T-helper 1 cell (primary cell): ENCODE measurements at places on chromosomes 4 and X.

- no peak for DNase-seq
Observed at GRCh38 chr4:115529126-115529525, 415.7 kb upstream of the NDST4 start.

GRCh38 chr4:47538111-47538824 lies 53.2 kb downstream of the ATP10D start:
- DNase-seq: no peak

DNA sequence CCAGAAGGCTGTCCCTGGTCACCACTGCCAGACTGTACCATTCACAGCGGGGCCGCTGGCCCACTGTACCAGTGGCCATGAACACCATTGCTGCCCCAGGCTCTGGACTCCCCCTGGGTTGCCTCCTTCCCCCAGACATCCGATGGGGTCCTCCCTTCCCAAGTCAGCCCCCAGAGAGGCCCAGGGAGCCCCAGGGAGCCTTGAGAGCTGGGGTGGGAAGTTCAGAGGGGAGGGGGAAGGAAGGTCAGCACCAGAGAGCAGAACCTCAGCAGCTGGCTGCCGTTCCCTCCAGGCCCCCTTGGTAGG lies 441 bp upstream of the ARHGAP4 start:
- DNase-seq: no peak

GRCh38 chr4:110306303-110306702 lies 107.9 kb upstream of the ELOVL6 start:
- DNase-seq: no peak

DNA sequence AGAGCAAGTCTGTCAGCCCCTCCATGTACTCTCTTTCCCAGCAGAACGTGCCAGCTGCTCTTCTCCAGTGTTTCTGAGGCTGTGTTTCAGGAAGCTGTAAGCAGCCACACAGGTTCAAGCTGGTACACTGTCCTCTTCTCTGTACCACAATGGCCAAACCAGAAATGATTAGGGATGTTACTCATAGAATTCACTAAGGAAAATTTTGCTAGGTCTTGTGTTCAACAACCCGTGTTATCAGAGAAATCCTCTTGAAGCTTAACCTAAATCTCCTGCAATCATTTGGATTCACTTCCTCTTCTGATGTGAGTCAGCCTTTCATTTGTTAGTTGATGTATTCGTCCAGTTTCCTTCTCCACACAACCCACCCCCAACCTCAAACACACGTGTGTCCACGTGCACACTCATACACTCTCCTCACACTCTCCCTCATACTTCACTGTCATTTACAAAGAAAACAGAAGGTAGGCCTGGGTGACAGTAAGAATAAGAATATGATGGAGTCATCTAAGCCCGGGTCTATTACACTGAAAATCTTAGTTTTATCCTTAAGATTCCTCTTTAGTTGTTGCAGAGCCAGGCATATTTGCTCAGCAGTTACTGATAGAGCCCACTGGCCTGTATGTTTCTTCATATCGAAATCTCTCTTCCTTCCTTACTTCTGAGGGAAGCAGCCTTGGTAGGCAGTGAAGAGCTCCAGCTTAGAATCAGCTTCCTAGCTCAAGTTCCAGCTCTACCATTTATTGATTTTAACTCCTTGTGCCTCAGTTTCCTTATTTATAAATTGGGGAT lies 63.4 kb downstream of the DCUN1D4 start:
- DNase-seq: no peak

GRCh38 chrX:1392376-1393068 lies 609 bp upstream of the SLC25A6 start:
- DNase-seq: no peak

DNA sequence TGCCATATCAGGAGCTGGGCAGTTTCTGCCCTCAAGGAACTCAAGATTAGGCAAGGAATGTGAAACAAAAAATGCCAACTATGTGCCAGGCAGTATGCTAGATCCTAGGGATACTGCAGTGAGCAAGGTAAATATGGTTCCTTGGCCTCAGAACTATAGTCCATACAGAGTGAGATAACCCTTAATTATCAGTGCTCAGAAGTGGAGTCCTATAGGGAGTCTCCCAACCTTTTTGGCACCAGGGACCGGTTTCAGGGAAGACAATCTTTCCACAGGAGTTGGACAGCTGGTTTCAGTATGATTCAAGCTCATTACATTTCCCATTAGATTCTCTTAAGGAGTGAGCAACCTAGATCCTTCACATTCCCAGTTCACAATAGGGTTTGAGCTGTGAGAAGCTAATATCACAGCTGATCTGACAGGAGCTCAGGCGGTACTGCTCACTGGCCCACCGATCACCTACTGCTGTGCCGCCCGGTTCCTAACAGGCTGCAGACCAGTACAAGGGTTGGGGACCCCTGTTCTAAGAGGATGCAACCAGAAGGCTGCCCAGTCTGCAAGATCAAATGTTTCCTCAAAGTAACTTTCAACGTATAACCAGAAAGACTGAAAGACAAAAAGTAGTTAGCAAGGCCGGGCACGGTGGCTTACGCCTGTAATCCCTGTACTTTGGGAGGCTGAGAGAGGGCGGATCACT lies 1.7 kb upstream of the SRP72 start:
- DNase-seq: no peak
